Heart right ventricle (tissue), 16 donors: ENCODE measurements at places on chromosomes 12 and 14. TPM values are rescaled to one million over a fixed set of nuclear protein-coding genes. Genes with fewer than 3 reads are reported as not detected.

Gene KRT71
- polyA plus RNA-seq, result not detected

DNA sequence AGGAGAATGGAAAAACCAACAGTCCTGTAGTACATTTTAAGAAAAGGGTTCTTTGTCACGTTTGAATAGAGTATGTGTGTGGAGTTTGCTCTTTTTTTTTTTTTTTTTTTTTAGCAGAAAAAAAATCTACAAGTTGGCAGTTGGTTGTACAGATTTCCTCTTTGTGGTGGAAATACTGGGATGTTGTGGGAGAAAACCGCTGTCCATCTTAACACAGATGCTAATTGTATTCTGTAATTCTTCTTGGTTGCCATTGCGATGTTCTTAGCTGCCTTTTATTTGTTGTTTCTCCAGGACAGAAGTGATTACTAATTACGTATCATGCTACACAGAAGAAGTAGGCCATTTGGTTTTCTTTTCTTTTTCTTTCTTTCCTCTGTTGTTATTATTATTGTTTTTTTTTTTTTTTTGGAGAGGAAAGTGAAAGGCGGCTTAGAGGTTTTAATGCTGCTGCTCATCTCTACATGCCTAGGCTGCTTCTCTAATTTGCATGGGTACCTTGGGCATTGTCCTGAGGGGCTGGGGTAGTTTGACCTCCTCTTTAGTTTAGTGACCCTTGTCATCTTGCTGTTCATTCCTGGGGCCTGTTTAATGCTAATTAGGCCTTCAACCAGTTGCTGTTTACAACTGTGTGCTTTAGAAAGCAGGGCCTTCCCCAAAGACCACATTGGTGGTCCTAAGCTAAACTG, 94.7 kb downstream of the TMTC2 start:
- no peaks in the 10 kb centered on the region for H3K4me1 ChIP-seq
- no peaks in the 10 kb centered on the region for H3K27me3 ChIP-seq
- H3K36me3 ChIP-seq, result no peaks in the 10 kb centered on the region

Gene KICS2
- polyA plus RNA-seq, result 1.8 TPM

Gene TMPRSS12
- polyA plus RNA-seq, result not detected

Gene KRT73
- not detected for polyA plus RNA-seq

GRCh38 chr14:24674204-24674970, 40.4 kb upstream of the GZMB start:
- H3K27ac ChIP-seq, result no peak overlapping the region
- no peak for DNase-seq
- no peaks in the 10 kb centered on the region for H3K27me3 ChIP-seq

DNA sequence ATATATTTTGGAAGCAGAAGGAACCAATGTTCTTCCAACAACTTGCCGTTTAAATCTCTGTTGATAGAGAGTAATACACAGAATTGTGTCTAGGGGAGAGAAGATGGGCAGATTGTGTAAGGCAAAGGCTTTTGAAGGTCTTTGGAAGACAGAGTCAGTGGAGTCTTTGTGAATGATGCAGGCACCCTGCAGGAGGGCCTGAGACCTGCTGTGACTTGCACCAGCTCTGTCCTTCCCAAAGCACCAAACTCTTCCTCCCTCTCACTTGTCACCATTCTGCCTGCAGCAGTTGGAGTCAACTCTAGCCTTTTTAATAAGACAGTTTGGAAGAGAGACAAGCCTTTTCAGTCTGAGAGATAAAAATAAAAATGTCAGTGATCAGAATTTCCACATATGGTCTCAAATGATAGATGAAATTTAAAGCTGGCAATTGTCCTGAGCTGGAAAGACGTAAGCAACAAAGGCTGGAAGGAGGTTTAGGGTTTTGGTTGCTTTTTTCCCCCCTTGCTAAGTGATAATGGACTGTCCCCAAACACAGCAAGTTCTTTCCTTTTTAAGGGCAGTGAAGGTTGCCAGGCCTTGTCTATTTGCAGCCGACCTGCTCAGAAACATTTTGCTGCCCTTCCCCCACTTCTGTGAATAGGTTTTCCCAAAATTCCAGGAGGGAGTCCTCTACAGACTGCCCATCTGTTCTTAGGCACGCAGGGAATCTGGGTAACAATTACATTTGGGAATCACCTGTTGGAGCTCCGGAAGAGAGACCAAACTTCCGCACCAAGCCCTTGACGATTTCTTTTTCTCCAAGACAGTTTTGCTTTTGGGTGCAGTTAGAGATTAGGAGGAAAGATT, 103.0 kb upstream of the NTF3 start:
- no peak for DNase-seq
- H3K4me1 ChIP-seq, result no peaks in the 10 kb centered on the region
- no peaks in the 10 kb centered on the region for H3K27me3 ChIP-seq

DNA sequence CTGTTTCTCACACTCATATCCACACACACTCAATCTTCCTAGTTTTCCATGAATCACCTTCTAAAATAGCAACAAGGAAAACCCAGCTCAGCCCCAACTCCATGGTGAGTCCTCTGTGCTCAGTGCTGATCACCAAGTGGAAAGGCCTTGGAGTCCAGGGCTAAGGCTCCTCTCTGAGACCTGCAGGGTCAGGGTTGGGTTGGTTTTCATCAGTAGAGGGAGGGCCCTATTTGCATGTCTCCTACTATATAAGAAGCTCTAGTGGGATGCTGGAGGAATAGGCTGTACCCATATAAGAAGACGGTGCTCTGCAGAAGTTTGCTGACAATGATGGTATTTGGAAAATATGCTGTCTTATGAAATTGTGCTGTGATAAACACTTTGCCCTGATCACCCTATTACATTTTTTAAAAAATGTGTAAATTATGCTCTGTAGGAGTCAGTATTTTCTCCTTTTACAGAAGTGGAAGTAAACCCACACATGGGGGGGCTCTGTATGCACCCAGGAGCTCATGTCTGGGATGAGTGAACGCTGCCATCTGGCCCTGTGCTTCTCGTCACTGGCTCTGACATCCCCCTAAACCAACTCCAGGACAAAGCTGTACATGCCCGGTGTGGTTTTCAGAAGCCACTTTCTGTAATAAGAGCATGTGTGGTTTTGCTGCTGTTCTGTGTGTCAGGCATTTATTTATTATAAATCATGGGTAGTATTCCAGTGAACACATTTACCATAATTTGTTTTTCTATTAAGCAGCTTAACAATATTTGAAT, 536.3 kb downstream of the TMEM121 start:
- no peak overlapping the region for H3K27ac ChIP-seq
- no peaks in the 10 kb centered on the region for H3K27me3 ChIP-seq
- H3K4me3 ChIP-seq, result no peak overlapping the region
- no peaks in the 10 kb centered on the region for H3K36me3 ChIP-seq

GRCh38 chr14:96861568-96862310, 64.6 kb downstream of the VRK1 start:
- no peak overlapping the region for H3K4me3 ChIP-seq
- H3K27ac ChIP-seq, result no peak overlapping the region
- H3K4me1 ChIP-seq, result no peaks in the 10 kb centered on the region
- H3K36me3 ChIP-seq, result peaks cover 22% of the 10 kb centered on the region

Gene ASB8
- 28.5 TPM for polyA plus RNA-seq

GRCh38 chr14:90870950-90871604, 54.8 kb upstream of the TTC7B start:
- H3K4me3 ChIP-seq, result no peak overlapping the region
- no peak for DNase-seq
- H3K27ac ChIP-seq, result no peak overlapping the region
- no peaks in the 10 kb centered on the region for H3K27me3 ChIP-seq
- peaks cover 18% of the 10 kb centered on the region for H3K4me1 ChIP-seq
- H3K36me3 ChIP-seq, result no peaks in the 10 kb centered on the region

DNA sequence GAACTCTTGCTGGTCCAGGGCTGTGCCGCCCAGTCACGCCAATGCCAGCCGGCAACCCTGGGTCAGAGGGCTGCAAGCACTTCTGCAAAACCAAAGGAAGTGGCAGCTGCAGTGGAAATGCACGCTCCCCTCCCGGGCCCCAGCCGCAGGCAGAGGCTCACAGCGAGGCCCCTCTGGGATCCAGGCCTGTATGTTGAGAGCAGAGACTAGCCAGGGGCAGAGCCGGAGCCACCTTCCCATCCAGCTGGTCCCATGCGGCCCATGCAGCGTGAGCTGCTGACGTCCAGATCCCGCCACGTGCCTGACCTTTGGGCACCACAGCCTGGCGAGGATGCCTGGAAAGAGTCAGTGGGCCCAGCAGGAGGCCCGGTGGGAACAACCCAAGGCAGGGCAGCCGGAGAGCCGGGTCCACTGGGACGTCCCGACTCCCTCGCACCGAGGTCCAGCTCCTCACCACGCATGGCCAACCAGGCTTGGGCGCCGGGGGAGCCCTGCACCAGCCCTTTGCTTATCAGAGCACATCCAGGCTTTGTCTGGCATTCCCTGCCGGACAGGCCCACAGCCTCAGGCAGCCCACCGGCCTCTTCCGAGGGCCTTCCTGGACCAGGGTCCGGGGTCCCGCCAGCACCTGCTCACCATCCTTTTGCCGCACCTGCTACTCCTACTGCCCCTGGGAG, 4.3 kb downstream of the GPR132 start:
- H3K27ac ChIP-seq, result peak overlapping the region; percentile 85
- H3K36me3 ChIP-seq, result peaks cover 16% of the 10 kb centered on the region
- H3K27me3 ChIP-seq, result no peaks in the 10 kb centered on the region
- peak overlapping the region; percentile 52 for H3K4me3 ChIP-seq

Gene SOAT2
- 0.03 TPM for polyA plus RNA-seq

Gene DCN
- polyA plus RNA-seq, result 703 TPM

- no peaks in the 10 kb centered on the region for H3K36me3 ChIP-seq
- peaks cover 30% of the 10 kb centered on the region for H3K4me1 ChIP-seq
- no peaks in the 10 kb centered on the region for H3K27me3 ChIP-seq
- H3K4me3 ChIP-seq, result no peak overlapping the region
- no peak overlapping the region for H3K27ac ChIP-seq
- DNase-seq, result no peak
Observed at GRCh38 chr12:26740991-26741390, 92.0 kb downstream of the ITPR2 start.

Gene PPP4R3A
- polyA plus RNA-seq, result 40.2 TPM

Gene TAS2R50
- polyA plus RNA-seq, result not detected

Gene ACVRL1
- 38.1 TPM for polyA plus RNA-seq

DNA sequence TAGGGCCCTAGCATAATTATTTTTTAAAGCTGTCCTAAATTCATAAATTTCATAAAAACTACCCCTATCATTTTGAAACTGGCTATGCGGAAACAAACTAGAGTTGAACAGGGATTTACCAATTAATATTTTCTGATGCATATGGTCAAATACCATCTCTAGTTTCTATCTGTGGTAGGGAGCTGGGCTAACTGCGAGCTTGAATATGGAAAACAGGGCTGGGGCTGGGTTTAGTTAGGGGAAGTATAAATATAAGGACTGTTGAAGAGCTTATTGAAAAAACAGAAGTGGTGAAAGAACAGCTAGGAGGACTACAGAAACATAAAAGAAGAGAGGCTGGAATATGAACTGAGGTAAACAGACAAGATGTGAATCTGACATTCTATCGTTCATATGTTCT, 91.8 kb downstream of the SLC38A1 start:
- H3K27ac ChIP-seq, result no peak overlapping the region
- H3K4me3 ChIP-seq, result no peak overlapping the region
- no peak for DNase-seq
- no peaks in the 10 kb centered on the region for H3K27me3 ChIP-seq
- H3K36me3 ChIP-seq, result no peaks in the 10 kb centered on the region

Gene CDKN3
- 5.2 TPM for polyA plus RNA-seq

GRCh38 chr12:7869137-7869536, 3.6 kb downstream of the SLC2A14 start:
- H3K27me3 ChIP-seq, result peaks cover 19% of the 10 kb centered on the region
- no peak for DNase-seq
- H3K27ac ChIP-seq, result no peak overlapping the region
- no peak overlapping the region for H3K4me3 ChIP-seq

GRCh38 chr14:71320734-71321573, 413.7 kb downstream of the PCNX1 start:
- H3K4me1 ChIP-seq, result peaks cover 44% of the 10 kb centered on the region
- H3K27me3 ChIP-seq, result no peaks in the 10 kb centered on the region
- DNase-seq, result peak; percentile 72
- no peaks in the 10 kb centered on the region for H3K36me3 ChIP-seq
- peak overlapping the region; percentile 92 for H3K27ac ChIP-seq

- peaks cover 24% of the 10 kb centered on the region for H3K4me1 ChIP-seq
- no peaks in the 10 kb centered on the region for H3K36me3 ChIP-seq
- H3K4me3 ChIP-seq, result no peak overlapping the region
- H3K27me3 ChIP-seq, result no peaks in the 10 kb centered on the region
- DNase-seq, result no peak
- H3K27ac ChIP-seq, result peak overlapping the region; percentile 31
Observed at GRCh38 chr12:32542428-32543229, 136.5 kb upstream of the DNM1L start.

Gene TAS2R42
- polyA plus RNA-seq, result not detected

- no peaks in the 10 kb centered on the region for H3K27me3 ChIP-seq
- no peak for DNase-seq
- H3K27ac ChIP-seq, result no peak overlapping the region
- no peak overlapping the region for H3K4me3 ChIP-seq
- H3K4me1 ChIP-seq, result no peaks in the 10 kb centered on the region
Observed at GRCh38 chr14:44634692-44635091, 127.6 kb upstream of the FSCB start.

Gene KRT85
- polyA plus RNA-seq, result not detected

GRCh38 chr12:42474391-42474790, 115.2 kb downstream of the PRICKLE1 start:
- H3K4me1 ChIP-seq, result peaks cover 68% of the 10 kb centered on the region
- no peak overlapping the region for H3K27ac ChIP-seq
- H3K4me3 ChIP-seq, result no peak overlapping the region

Gene CCDC177
- polyA plus RNA-seq, result 0.03 TPM

Gene MYF5
- not detected for polyA plus RNA-seq

- peak overlapping the region; percentile 71 for H3K27ac ChIP-seq
- DNase-seq, result no peak
- no peaks in the 10 kb centered on the region for H3K36me3 ChIP-seq
- H3K27me3 ChIP-seq, result no peaks in the 10 kb centered on the region
Observed at GRCh38 chr12:39620659-39621658, 1.4 kb upstream of the ABCD2 start.

DNA sequence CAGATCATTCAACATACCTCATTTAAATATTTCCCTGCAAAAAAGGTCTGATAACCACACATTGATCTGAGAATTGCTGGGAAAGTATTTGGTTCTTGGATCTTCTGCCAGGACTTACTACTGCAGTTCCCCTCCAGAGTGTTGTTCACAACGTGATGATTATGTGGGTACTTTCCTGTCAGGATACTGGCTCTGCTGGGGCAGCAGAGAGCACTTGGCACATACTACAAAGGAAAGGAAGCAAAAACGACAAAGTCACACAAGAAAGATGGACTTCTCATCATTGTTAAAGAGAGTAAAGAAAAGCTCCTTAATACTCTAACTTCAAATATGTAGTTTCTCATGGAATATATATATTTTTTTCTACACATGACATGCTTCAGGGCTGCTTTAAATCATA, 11.5 kb downstream of the GNS start:
- no peak overlapping the region for H3K4me3 ChIP-seq
- H3K4me1 ChIP-seq, result peaks cover 2% of the 10 kb centered on the region
- DNase-seq, result no peak
- no peaks in the 10 kb centered on the region for H3K27me3 ChIP-seq
- H3K36me3 ChIP-seq, result peaks cover 85% of the 10 kb centered on the region
- H3K27ac ChIP-seq, result no peak overlapping the region

GRCh38 chr14:93784878-93785277, 3.4 kb downstream of the PRIMA1 start:
- peaks cover 18% of the 10 kb centered on the region for H3K27me3 ChIP-seq
- H3K27ac ChIP-seq, result no peak overlapping the region
- peaks cover 5% of the 10 kb centered on the region for H3K4me1 ChIP-seq
- no peak for DNase-seq
